ENCODE measurements at places on chromosomes 16 and 17.

GRCh38 chr16:69613378-69614154 is 47.8 kb downstream of the NFAT5 start:
- DNase-seq: no peak

- no peak for DNase-seq
These were observed 1.3 kb downstream of the TTYH2 start for GRCh38 chr17:74214484-74215341.

DNA sequence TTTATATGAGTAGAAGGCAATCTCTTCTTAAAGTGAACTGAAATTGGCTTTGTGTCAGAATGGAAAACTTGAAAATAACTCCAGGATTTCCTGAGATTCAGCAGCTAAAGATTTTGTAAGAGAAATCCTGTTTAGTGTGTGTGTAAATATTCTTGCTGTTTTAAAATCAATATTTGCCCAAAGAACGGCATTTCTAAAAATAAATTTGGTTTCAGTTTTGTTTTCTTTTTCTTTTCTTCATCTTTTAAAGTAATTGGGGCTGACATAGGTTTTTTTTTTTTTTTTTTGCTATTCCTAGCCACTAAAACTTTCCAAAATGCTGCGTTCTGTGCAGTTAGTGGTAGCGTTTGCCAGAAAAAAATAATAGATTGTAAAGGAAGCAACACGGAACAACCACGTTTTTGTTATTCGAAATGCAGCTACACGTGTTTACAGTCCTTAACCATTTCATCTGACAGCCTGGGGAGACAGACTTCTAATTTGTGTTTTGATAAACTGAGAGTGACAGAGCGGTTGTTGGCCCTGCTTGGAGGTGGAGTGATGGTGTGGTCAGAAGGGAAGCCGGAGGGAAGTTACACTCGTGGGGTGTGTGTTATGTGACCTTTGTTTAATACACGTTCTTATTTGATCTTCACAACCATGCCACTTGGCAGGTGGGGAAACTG is 21.6 kb upstream of the SMPD3 start:
- DNase-seq: no peak

DNA sequence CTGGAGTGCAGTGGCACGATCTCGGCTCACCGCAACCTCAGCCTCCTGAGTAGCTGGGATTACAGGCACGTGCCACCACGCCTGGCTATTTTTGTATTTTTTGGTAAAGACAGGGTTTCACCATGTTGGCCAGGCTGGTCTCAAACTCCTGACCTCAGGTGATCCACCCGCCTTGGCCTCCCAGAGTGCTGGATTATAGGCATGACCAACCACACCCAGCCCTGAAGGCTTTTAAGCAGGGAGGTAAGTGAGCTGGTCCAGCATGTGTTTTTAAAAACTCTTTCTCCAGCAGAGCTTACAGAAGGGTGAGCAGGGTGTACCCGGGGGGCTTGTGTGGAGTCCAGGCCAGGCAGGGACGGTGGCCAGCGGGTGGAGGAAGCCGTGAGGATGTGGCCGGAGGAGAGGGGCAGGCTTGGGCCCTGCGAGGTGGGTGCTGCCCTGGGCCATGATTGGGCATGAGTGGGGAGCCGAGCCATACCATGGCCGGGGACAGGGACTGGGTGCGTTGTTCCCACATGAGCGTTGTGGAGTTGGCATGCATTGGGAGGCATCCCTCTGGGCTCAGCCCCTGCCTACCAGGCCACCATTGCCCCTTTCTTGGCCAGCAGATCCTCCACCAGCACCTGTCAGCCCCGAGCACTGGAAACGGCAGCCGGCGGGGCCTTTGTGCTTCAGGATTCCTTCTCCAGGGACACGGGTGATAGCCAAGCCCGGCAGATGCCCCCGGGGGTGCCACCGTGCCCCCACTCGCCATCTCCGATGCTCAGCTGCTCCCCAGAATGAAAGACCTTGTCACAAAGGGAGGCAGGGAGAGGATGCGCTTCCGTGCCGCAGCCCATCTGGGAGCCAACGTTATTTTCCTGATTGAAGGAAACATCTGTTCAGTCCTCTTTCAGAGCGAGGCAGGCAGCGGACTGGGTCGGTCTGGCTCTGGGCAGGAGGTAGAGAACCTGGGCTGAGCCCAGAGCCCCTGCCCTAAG is 64.5 kb downstream of the RAI1 start:
- no peak for DNase-seq

- DNase-seq: no peak
These were observed 2.0 kb upstream of the KRT24 start for GRCh38 chr17:40705584-40705983.

Measured in activated naive CD4-positive, alpha-beta T cell treated with anti-CD3 and anti-CD28 coated beads, Interleukin-2, amount 50 U/mL, for 16 hours (primary cell).